ENCODE measurements at places on chromosomes 4 and X.

- no peak for DNase-seq
Measured at GRCh38 chr4:47490550-47490949, 5.5 kb downstream of the ATP10D start.

- DNase-seq = no peak
Measured at GRCh38 chr4:144709159-144709558, 63.2 kb downstream of the HHIP start.

- DNase-seq = no peak
Measured at GRCh38 chr4:139777757-139778156, 112.1 kb downstream of the MGST2 start.

DNA sequence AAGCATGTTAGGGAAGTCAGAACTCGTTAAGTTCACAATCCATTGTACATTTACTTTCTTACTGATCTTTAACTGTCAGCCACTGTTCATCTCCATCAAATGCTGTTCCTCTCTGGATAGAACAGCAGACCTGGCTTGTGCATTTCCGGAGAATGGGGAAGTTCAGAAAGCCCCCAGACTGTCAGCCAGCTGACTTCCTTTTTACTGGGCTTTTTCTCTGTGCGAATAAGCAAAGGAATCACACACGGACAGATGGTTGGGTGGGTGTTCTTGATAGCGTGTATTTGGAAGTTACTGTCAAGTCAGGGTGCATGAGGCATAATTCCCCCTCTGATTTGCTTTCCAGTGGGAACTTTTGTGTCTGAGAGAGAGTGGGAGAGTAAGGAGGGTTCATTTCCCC, 56.8 kb downstream of the TSPAN7 start:
- DNase-seq = no peak

DNA sequence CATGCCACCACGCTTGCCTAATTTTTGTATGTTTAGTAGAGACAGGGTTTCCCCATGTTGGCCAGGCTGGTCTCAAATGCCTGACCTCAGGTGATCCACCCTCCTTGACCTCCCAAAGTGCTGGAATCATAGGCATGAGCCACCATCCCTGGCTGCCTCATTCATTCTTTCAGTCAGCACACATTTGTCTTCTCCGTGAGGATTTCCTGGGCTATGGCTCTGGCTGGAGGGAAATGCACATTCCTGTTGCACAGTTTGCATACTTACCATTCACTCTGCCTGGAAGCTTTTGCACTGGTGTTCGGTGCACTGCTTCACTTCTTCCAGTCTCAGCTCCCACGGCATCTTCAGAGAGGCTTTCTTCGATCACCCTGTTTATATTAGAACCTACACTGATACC, 267.8 kb downstream of the STIM2 start:
- DNase-seq = no peak

GRCh38 chr4:7912826-7913225, 26.8 kb downstream of the AFAP1 start:
- DNase-seq = no peak

DNA sequence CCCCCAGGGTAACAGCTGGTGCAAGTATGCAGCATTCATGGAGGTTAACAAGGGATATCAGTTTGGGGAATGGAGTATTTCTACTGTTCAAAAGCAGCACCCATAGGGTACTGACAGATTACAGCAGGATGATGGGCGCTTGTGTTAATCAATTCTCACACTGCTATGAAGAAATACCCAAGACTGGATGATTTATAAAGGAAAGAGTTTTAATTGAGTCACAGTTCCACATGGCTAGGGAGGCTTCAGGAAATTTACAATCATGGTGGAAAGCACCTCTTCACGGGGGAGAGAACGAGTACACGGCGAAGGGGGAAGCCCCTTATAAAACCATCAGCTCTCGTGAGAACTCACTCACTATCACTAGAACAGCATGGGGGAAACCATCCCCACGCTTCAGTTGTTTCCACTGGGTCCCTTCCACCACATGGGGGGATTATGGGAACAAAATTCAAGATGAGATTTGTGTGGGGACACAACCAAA, 64.1 kb downstream of the TNIP2 start:
- DNase-seq = no peak

DNA sequence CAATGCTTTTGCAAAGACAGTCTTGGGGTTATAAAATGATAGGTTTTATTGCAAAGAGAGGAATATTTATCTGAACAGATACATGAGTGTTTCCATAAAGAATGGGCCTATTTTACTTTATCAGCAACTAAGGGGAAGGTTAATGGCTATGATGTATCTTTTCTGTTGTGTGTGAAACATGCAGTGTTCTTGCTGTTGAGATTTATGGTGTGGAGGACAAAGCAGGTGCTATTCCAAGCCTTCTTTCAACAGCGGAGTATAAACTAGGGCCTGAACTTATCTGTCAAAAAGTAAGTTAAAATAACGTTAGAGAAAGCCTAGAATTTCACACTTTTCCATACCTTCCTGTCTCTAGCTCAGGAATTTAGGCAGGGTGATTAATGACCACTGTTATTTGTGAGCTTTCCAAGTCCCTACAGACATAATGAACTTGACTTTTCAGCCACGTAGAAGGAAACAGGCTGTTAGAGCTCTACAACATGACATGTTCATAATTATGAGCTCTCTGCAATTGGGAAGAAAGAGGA, 411.4 kb downstream of the IL1RAPL1 start:
- no peak for DNase-seq

DNA sequence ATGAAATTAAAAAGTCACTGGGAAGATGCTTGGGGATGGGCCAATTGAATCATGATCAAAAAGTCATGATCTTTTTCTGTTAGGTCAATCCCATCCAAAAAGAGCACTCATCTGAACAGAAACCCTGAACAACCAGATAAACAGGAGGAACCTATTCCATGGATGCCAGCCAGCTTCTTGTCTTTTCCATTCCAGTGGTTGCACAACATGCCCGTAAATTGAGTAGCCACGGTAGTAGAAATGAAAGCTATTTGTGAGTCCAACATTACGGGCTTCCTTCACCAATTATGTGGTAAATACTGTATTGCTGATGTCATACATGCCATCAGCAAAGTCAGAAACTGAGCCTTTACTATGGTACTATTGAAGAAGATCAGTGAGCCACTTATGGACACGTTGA, 982.4 kb upstream of the HS3ST1 start:
- no peak for DNase-seq

- no peak for DNase-seq
Measured at GRCh38 chr4:2689825-2690700, 66.1 kb downstream of the TNIP2 start.

DNA sequence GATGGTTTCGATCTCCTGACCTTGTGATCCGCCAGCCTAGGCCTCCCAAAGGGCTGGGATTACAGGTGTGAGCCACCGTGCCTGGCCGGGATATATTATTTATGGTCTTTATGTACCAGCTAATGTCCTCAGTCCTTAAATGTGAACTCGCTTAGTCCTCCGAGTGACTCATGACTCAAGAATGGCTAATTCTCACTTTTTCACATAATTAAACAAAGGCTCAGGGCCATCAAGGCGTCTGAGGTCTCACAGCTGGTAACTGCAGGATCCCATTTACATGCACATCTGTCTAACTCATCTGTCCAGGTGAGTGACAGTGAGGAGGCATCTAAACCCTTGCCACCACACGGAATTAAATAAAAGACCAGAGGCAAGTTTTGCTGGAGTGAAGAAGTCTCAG, 73.5 kb downstream of the HS3ST1 start:
- no peak for DNase-seq

- DNase-seq = no peak
Measured at GRCh38 chrX:97602465-97603258, 719.0 kb downstream of the RPA4 start.

- no peak for DNase-seq
Measured at GRCh38 chr4:47017494-47017893, 13.9 kb upstream of the GABRB1 start.

DNA sequence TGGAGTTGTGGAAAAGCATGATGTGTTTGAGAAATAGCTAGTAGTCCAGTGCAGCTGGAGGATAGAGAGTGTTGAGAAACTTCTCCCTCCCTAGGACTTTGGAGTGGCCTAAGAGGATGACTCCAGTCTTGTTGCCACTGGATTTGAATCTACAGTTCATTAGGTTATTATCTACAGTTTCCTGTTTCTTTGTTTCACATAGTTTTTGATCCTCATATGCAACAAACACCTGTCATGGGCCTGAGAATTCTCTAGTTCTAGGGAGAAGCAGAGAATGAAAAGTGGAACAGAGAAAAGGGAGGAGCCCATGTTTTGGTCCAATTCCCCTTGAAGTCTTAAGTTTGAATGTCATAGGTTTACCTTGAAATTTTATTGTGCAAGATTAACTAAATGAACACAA, 73.6 kb upstream of the TBC1D9 start:
- DNase-seq = no peak

GRCh38 chr4:123503698-123504363, 107.2 kb downstream of the SPRY1 start:
- DNase-seq = no peak

DNA sequence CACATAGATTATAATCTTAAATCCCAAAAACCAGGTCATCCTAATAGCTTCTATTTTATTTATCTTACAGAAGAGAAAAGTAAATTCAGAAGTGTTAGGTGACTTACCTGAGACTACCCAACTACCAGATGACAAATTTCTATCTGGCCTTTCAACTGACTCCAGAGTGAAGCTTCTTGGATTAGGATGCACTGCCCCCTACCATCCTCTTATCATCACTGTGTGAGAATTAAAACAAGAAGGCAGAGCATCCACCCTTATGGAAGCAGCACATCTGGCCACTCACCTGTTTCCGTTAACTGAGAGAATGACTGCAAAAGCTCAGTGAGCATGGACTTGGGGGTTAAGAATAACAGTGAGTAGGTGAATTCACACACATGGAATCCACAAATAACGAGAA, 502.6 kb upstream of the TECRL start:
- no peak for DNase-seq

DNA sequence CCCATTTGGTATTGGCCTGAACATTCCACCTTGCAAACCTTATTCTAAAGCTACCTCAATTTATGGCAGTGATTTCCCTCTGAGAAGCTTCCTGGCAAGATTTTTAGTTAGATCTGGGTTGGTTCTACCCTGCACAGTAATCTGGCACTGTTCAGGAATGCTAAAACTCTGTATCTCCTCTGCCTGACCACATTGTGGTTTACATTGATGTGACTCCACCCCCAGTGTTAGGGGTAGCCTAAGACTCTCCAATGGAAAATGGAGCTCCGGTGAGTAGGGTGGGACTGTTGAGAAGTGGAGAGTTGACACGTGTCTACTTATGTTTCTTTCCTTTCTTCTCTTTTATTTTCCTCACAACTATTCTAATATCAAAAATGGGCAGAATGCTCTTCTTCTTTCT, 45.4 kb downstream of the BMPR1B start:
- DNase-seq = no peak

- no peak for DNase-seq
Measured at GRCh38 chrX:153684467-153685155, 3.1 kb upstream of the SLC6A8 start.

GRCh38 chrX:23344238-23344903, 9.7 kb downstream of the PTCHD1 start:
- no peak for DNase-seq

GRCh38 chr4:1171311-1172227, 814 bp downstream of the SPON2 start:
- no peak for DNase-seq

GRCh38 chrX:142671036-142671435, 354.7 kb upstream of the SPANXN4 start:
- no peak for DNase-seq

- DNase-seq = no peak
Measured at GRCh38 chr4:25001509-25001908, 29.2 kb downstream of the LGI2 start.

DNA sequence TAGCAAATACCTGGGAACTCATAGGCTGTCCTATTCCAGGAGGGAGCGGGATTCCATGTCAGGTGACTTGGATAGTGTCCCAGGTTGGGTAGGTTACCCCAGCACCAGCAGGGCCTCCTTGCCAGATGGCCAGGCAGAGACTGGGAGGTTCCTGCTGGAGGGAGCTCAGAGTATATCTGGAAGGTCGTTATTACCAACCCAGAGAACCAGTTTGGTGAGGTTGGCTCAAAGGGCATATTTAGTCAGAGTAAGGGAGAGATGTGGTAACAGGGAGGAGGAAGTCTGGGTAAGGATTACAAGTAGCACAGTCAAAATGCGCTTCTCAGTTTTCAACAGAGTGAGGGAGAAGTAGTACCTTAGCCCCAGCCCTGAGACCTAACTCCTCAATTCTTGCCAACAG, 53.3 kb upstream of the LNX1 start:
- DNase-seq = peak; percentile 43

- DNase-seq = peak; percentile 66
Measured at GRCh38 chr4:185318679-185319078, 77.0 kb downstream of the LRP2BP start.

GRCh38 chr4:19472666-19473065, 779.0 kb upstream of the SLIT2 start:
- no peak for DNase-seq

DNA sequence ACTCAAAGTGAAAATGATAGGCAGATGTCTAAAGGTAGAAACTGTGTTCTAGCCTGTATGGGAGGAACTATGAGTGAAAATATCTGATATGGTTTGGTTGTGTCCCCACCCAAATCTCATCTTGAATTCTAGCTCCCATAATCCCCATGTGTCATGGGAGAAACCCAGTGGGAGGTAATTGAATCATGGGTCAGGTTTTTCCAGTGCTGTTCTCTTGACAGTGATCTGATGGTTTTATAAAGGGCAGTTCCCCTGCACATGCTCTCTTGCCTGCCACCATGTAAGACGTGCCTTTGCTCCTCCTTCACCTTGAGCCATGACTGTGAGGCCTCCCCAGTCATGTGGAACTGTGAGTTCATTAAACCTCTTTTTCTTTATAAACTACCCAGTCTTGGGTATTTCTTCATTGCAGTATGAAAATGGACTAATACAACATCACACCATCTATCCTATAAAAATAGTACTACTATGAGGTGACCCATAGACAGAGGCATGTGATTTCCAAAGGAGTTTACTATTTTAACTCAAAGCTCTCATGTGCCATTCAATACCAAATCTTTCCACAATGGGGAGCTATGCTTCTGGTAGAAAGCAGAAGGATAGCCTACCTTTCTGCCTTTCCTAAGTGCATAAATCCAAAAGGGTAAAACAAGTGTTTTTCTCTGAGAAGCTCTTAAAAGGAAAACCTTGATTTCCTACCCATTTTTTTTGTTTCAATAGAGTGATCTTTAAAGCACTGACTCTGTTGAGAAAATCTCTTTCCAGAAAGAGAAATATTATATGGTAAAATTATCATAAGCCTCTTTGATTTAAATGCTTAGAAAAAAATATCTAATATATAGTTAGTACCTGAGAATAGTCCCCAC, 38.8 kb downstream of the SEC31A start:
- peak; percentile 22 for DNase-seq

DNA sequence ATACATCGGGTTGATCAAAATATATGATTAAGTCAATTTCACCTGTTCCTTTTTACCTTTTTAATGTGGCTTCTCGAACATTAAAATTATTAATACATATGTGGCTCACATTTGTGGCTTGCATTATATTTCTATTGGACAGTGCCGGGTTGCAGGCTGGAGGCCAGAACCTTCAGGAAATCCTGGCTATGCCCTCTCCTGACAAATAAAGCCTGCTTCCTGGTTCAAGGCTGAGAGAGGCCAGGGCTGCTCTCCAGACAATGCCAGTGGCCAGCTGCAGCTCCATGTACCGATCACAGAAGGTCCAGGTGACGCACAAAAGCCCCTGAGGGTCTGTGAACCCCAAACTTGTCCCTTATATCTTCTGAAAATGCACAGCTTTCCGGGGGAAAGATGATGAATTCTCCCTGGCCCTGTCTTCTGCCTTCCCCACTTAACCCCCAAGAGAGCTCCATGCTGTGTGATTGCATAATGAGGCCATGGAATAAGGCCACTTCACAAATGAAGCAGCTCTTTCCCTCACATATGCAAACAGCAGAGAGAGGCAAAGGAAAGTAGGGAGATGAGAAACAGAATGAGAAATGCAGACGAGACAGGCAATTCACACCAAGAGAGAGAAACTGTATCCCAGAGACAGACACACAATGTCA, 241.2 kb downstream of the BCOR start:
- no peak for DNase-seq

Measured in NCI-H2081 (cell line).